ENCODE measurements at places on chromosomes 16 and 17.

DNA sequence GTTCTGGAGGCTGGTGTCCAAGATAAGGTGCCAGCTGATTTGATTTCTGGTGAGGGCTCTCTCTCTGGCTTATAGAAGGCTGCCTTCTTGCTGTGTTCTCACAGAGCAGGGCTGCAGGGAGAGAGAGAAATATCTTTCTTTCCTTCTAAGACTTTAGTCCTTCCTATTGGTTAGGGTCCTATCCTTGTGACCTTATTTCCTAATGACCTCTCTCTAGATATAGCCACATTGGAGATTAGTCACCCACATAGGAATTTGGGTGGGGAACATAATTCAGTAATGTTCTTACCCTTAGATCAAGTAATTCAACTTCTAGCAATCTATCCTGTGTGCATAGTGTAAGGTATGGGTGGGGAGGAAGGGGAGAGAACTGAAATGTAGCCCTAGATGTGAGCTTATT, 18.0 kb upstream of the ABCA5 start:
- no peak for DNase-seq

- no peak for DNase-seq
Observed at GRCh38 chr17:58279016-58279711, 1.6 kb downstream of the MPO start.

DNA sequence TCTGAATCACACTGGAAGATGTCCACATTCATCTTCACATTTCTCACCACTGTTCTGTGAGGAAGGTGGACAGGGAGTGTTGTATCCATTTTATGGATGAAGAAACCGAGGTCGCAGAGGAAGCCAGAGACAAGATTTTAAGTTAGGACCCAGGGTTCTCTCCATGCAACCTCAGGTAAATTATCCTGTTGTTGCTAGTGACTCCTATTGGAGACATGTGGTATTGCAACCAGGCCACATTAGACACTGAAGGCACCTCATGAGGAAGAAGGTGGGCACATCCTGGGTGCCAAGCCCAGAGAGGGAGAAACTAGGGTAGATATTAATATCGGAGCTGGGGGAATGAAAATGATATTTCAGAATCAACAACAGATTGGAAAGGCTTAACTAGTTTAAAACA, 8.5 kb upstream of the WNT9B start:
- no peak for DNase-seq

GRCh38 chr17:33602981-33603380, 309.9 kb upstream of the ASIC2 start:
- no peak for DNase-seq

DNA sequence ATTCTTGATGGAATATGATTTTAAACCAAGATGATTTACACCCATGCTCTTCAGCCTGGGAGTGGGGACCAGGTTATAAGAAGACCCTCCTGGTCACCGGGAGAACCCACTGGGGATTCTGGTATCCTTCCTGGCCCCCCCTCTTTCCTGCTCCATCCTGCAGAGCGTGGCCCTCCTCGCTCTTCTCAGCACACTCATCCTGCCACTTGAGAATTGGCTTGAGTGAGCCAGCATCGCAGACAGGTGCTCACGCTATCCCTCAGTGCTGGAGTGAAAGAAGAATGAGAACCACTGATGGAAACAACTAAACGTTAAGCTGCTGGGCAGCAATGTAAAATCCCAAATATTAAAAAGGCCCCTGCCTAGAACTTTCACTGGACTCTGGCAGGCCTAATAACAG, 98.0 kb downstream of the CYTH1 start:
- no peak for DNase-seq

- DNase-seq, result no peak
Observed at GRCh38 chr17:59503500-59503899, 61.9 kb upstream of the DHX40 start.
